ENCODE measurements at places on chromosomes 2 and 18.

GRCh38 chr2:212905640-212906201 is 245.7 kb downstream of the IKZF2 start:
- no peak for DNase-seq

- no peak for DNase-seq
These were observed 151.6 kb upstream of the LRATD1 start for GRCh38 chr2:14480906-14481305.

DNA sequence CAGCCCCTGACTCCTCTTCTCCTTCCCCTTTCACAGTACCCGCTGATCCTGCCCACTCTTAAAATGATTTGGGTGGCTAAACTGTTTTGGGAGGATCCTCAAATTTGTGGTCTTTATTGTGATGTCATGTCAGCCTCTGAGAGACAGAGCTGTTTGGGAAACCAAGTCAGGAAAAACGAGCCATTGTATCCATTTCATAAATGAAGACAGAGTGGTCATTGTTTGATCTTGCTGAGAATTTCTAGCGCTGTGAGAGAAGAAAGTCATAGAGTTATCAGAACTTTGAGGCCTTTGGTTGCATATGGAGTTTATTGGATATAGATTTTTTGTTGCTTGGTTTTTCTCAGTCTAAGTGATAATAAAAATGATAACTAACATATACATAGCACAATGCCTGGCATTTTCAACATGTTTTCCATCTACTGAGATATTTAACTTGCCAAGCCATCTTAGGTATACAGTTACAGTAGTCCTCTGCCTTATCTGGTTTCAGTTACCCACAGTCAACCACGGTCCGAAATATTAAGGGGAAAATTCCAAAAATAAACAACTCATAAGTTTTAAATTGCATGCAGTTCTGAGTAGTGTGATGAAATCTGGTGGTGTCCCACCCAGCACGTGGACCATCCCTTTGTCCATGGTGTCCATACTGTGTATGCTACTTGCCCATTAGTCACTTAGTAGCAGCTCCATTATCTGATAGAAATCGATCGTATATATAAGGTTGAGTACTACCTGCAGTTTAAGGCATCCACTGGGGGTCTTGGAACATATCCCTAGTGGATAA is 105.0 kb upstream of the RASGRP3 start:
- no peak for DNase-seq

- DNase-seq, result no peak
These were observed 28.0 kb downstream of the CD28 start for GRCh38 chr2:203734276-203734983.

- DNase-seq, result no peak
These were observed 313.1 kb upstream of the SYT4 start for GRCh38 chr18:43590182-43590903.

DNA sequence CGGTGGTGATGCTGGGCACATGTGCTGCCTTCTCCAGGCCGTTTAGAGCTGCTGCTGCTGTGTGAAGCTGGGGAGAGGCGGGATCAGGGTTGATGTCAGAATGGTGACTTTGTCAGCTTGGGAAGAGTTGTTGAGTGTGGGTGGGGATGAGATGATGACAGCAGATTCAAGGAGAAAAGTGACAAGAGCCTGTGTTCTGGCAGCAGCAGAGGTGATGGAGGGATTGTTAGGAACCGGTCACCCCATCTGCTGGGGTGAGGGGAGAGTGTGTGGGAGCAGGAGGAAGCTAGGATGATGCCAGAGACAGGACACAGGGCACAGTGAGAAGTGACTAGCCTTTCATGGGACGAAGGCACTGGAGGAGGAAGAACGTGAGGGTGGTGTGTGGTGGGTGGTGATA is 345.5 kb downstream of the RNF144A start:
- no peak for DNase-seq

DNA sequence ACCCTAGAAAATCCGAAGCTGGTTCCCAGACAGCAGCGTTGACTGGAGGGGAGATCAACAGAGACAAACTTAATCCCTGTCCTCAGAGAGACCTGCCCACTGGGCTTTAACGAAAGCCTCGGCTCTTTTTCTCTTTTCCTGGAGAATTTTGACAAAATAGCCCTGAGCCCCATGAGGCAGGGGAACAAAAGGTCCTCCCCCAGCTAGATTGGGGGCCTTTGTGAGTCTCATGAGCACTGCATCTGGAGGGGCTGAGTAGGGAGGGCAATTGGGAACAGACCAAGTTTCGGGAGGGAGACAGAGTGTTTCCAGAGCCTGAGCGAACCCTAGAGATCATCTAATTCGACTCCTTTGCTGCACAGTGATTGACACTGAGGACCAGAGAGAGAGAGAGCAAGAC is 123.9 kb upstream of the HAAO start:
- DNase-seq, result no peak

DNA sequence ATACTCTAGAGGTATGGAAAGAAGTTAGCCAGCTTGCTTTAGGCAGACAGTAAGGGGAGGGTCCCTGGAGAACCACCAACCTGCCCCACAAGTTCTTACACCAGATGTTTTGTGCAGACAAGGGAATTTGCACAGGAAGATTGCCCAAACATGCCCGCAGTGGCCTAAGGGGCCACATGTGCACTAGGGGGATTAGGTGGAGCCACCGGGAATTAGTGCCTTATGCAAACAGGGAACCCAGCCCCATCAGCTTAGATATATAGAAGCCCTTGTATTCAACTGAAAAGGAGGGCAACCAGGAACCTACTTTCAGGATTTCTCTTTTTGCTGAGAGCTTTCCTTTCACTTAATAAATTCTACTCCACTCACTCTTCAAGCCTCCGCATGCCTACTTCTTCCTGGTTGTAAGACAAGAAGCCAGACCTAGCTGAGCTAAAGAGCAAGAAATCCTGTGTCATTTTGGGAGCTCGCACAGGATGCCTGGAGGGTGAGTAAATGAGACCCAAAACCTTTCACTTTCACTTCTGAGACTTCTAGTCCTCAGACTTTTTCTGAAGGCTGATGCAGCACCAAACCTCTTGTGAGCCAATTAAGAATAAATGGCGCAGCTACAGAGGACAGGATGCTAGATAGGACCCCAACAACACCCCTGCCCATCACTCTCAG is 146.3 kb downstream of the GCA start:
- peak; percentile 12 for DNase-seq

DNA sequence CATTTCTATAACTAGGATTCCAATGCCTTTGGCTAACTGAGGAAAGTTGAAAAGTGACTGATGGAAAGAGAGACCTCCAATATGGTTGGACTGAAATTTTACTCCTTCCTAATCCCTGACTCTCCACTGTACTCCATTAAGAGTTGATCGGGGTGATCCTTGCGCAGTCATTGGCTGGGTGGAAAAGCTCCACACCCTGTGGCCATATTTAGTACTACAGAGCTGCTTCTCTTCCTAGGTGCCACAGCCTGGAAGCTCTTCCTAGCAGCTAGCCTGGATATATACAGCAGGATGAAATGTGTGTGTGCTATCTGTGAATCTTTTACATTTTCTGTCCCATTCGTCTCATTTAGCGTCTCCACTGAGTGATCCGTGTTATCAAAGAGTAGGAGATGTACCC is 71.2 kb downstream of the MEP1B start:
- DNase-seq, result no peak

DNA sequence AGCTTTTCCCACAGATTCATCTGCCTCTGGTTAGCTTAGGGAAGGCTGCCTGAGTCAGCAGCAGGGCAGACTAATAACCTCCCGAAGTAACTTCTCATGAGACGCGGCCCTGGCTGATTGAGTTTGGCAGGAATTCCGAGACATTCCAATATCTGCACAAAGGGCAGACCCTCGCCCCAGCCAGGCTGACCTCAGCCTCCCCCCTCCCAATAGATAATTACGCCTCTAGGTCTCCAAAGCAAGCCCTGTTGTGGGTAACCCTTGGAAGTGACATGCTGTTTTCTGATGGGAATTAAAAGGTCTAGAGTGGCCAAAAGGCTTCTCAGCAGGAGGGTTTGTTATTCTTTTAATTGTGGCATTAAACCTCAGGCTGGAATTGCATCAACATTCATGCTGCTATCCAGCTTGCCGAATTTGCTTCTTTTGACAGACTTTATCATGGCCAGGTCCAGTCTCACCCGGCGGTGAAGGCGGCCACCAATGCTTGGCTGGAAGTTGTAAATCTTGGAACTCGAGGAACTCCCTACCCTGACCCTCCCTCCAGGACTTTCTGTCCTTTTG is 98.0 kb upstream of the SLC14A2 start:
- no peak for DNase-seq

DNA sequence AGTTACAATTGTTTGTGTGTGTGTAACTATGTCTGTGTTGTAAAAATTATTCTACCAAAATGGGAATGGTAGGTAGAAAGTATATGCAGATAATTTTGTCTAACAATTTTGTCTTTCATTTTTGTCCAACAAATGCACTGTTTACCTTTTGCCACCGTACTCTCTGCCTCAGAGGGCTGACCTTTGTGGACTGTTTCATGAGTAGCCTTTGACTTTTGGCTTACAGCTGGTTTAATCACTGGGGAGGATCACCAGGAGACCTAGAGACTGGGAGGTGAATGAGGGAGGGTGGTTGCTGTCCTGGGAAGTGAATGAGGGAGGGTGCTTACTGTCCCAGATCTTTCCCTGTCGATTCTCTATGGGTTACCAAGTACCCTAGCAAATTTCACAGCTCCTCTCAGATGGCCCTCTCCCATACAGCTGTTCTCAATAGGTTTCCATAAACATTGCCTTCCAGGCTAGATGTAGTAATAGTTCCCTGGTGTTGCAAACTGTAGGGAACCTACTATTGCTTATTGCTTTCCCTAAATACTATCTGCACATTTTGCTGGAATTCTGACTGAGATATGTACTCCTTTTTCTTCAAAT is 26.5 kb upstream of the CXXC1 start:
- DNase-seq, result no peak

- DNase-seq, result no peak
These were observed 214.1 kb upstream of the COPS8 start for GRCh38 chr2:236871500-236872001.

Measured in GM06990 (cell line).